Activated CD4-positive, alpha-beta T cell treated with anti-CD3 and anti-CD28 coated beads, Interleukin-2, amount 10 ng/mL, durations not matched to agents 24 days and 14 days (primary cell): ENCODE measurements at places on chromosomes 5 and 9. TPM values are rescaled to one million over a fixed set of nuclear protein-coding genes. Genes with fewer than 3 reads are reported as not detected.

- DNase-seq = peak; percentile 80
These were observed 95.8 kb downstream of the CFAP90 start for GRCh38 chr5:7754997-7755596.

GRCh38 chr5:137743031-137743640 lies 7.2 kb upstream of the KLHL3 start:
- peak; percentile 89 for DNase-seq

SHROOM1 gene
- total RNA-seq = 5.3 and 7.4 TPM in 2 replicates

CSF2 gene
- total RNA-seq = 1,084 and 1,122 TPM in 2 replicates

DNA sequence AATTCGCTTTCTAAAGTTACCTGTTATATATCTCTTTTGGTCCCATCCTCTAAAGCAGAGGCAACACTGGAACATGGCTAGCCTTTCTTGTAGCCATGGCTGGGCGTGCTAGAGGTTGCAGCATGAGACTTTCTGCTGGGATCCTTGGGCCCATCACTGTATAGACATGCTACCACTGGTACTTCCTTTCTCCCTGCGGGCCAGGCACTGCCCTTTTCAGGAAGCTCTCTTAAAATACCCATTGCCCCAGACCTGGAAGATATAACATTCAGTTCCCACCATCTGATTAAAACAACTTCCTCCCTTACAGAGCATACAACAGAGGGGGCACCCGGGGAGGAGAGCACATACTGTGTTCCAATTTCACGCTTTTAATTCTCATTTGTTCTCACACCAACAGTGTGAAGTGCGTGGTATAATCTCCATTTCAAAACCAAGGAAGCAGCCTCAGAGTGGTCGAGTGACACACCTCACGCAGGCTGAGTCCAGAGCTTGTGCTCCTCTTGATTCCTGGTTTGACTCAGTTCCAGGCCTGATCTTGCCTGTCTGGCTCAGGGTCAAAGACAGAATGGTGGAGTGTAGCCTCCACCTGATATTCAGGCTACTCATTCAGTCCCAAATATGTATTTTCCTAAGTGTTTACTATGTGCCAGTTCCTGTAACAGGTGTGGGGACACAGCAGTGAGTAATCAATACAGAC lies 22.6 kb downstream of the PTGS1 start:
- no peak for DNase-seq

DNA sequence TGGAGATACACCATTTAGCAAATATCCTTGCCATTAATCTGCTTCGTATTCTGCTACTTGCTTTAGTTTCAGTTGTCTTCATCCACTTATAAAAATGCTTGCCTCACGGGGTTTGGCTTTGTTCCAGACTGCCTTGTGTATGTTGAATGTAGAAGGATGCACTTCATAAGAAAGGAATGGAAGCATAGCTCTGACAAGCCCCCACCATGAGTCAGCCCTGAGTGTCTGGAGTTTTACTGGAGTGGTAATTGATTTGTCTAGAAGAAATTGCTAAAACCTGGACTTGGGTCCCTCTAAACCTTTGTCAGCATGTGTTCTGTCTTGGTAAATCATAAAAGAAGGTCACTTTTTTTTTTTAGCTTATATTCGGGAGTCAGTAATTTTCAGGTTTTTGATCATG lies 4.6 kb downstream of the TEX48 start:
- DNase-seq = no peak

GRCh38 chr9:98056269-98057137 lies at the start of gene NANS:
TSS of gene NANS (plus strand) at chr9:98056732. CDS start at chr9:98056809, 77 bp downstream.
- DNase-seq = peak; percentile 98

ANKRD55 gene
- 0.79 and 1.0 TPM in 2 replicates for total RNA-seq

SLC6A7 gene
- not detected in 2 replicates for total RNA-seq

DNA sequence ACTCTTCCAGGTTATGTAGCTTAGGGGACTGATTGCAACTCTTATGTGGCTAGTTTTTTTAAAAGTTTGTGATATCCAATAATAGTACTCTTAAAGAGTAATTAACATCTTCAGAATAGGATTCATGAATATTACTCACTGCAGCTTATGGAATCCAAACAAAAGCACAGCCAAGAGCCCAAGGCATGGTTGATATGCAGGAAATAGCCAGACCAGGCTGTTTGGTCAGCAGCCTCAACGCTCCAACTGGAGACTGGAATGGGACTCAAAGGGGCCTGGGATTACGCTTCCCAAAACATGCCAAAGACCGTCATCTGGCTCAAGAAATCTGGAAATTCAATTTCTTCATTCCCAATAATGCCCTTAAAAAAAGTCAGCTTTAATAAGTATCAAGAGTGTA lies 268.6 kb downstream of the SEC61B start:
- DNase-seq = no peak

FBXO38 gene
- total RNA-seq = 57.3 and 62.9 TPM in 2 replicates

STKLD1 gene
- total RNA-seq = 0.16 and 0.33 TPM in 2 replicates

PTGDS gene
- total RNA-seq = not detected in 2 replicates

- no peak for DNase-seq
These were observed 11.0 kb upstream of the HAPLN1 start for GRCh38 chr5:83731638-83732037.

PRUNE2 gene
- 0.40 and 0.50 TPM in 2 replicates for total RNA-seq

DNA sequence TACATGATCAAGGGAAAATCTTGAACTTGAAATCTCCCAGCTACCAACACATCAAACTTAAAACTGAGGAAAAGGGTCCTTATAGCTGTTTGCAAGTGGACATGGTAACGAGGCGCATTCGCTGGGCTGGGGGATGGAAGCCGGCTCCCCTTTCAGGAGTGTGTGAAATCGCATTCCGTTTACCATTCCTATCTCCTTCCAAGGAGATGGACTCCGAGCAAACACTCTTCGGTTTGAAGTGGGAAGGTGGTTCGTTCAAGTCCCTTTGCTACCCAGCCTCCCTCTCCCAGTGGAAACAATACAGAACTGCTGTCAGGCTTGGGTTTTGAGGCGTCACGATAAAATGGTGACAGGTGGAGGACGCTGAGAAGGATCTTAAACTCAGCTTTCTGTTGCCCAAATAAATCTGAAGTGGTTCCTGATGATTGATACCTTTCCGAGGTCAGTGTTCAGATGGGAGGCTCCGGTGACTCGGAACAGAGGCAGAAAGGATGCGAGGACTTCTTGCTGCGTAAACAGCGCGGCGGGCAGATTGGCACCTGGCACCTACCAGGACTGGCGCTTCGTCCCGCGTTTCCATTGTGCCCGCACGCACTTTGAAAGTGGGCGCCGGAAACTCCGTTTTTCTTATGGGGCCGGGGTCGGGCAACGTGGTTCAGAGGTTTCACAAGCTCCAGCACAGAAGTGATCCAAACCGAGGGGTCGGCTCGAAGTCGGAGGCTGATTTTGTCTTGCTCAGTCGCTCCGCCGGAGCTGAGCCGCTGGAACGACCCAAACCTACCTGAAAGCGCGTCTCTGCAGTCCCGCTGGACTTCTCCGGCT lies 7.0 kb downstream of the MSX2 start:
- no peak for DNase-seq

- no peak for DNase-seq
These were observed 17.9 kb upstream of the SPIN1 start for GRCh38 chr9:88370346-88370745.

BNC2 gene
- total RNA-seq = not detected in 2 replicates

- no peak for DNase-seq
These were observed 293 bp downstream of the CENPP start for GRCh38 chr9:92325991-92326500.

DNA sequence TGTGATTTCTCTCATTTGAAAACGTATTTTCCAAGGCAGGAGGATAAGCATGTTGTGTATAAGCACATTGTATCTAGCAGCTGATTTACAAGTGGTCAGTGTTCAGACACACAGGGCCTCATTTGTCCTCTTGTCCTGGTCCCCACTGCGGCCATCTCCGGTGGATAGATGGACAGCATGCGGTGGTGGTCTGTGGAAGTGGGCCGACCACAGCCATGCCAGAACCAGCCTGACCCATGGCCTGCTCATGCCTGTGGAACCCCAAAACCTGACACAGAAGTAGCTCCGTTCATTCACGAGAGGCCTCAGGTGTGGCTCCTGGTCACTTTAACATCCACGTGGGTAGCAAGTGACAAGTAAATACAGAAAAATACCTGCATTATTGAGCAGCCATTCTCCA lies 14.6 kb downstream of the IRX2 start:
- DNase-seq = no peak

HAVCR2 gene
- 70.0 and 73.1 TPM in 2 replicates for total RNA-seq

NUTM2F gene
- total RNA-seq = not detected in 2 replicates

GRCh38 chr9:110919609-110920008 lies 118.7 kb downstream of the LPAR1 start:
- DNase-seq = no peak

GRCh38 chr5:151097820-151098767 lies 17.3 kb upstream of the TNIP1 start:
- DNase-seq = peak; percentile 79

GRCh38 chr5:33679791-33680190 lies 212.0 kb downstream of the ADAMTS12 start:
- DNase-seq = no peak

DNA sequence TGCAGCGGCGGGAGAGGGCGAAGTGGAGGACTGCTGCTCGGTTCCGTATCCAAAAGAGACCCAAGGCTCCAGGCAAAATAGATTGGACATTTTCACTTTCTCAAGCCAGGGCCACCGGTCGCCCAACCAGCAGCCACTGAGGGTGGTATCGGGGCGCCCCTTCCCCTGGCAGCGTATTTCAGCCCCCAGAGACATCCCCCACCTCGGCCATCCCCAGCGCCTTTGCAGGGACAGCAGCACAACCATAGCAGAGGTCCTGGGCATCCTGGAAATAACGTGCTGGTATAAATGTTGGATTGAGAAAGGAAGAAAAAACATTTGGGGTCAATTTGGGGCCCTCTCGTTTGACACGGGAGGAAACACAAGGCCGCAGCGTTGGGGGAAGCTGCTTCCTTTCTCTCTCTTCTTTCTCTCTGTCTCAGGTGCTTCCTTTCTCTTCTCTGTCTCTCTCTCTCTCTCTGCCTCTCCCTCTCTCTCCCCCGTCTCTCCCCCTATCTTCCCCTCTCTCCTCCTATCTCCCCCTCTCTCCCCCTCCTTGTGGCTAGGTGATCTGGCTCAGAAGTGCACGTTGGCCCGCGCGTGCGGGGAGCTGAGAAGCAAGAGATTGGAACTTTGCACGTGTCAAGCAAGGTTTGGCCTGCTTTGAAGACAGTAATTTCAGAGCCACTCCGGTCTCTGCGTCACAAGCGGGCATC lies 624 bp upstream of the RETREG1 start:
- DNase-seq = peak; percentile 83

- no peak for DNase-seq
These were observed 26.7 kb upstream of the CAMK4 start for GRCh38 chr5:111197523-111197922.

DNA sequence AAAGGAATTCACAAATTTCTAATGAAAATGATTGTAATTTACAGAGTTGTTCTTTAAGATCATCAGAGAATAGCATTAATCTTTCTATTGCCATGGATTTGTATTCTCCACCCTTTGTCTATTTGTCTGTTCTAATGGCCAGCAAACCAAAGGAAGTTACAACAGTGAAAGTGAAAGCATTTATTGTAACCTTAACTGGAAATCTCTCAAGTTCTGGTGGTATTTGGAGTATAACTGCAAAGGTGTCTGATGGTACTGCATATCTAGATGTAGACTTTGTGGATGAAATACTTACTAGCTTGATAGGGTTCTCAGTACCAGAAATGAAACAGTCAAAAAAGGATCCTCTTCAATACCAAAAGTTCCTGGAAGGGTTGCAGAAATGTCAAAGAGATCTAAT lies 21.7 kb downstream of the RMI1 start:
- no peak for DNase-seq

GRCh38 chr9:20291201-20291600 lies 331.1 kb downstream of the MLLT3 start:
- DNase-seq = no peak

MPDZ gene
- total RNA-seq = not detected in 2 replicates

DNA sequence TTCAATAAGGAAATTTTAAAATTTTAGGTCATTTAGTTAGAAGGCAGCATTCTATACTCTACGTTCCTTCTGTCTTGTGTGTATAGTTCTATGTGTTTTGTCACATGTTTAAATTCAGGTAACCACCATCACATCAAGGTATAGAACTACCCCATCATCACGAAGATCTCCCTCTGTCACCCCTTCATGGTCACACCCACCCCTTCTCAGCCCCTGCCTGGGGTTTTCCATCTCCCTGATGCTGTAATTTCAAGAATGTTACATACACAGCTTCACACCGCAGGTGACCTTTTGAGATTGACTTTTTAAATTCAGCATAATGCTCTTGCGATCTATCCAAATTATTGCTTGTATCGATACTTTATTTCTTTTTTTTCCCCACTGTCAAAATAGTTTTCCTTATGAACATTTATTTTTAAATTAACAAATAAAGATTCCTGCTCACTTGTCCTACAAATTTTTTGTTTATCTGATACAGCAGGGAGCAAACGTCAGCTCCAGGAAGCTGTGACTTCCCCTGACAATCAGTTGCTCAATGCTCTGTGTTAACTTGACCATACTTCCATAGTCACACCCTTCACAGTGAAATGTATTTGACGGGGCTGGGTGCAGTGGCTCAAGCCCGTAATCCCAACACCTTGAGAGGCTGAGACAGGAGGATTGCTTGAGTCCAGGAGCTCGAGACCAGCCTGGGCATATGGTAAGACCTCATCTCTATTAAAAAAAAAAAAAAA lies 10.2 kb downstream of the BTNL8 start:
- DNase-seq = no peak

FOXD4L4 gene
- total RNA-seq = not detected in 2 replicates

DNA sequence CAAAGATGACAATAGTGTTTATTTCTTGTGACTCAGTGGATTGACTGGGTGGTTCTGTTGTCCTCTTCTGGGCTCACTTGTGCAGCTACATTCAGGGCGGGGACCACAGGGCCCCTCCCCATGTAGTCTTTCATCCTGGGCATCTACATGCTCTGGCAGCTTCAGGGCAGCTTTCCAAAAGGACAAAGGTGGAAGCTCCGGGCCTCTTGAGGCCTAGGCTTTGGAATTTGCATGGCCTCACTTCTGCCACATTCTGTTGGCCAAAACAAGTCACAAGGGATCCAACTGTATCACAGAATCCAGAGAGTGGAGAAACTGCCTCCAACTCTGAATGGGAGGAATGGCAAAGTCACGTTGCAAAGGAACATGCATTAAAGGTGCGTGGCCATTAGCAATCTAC lies 64.3 kb downstream of the ARHGAP26 start:
- DNase-seq = no peak

GRCh38 chr9:130689572-130689936 lies 4.0 kb upstream of the EXOSC2 start:
- no peak for DNase-seq

NIPAL4 gene
- total RNA-seq = 2.2 and 2.7 TPM in 2 replicates

LCP2 gene
- total RNA-seq = 278 and 283 TPM in 2 replicates
